ENCODE measurements at places on chromosomes 11 and 22.

DNA sequence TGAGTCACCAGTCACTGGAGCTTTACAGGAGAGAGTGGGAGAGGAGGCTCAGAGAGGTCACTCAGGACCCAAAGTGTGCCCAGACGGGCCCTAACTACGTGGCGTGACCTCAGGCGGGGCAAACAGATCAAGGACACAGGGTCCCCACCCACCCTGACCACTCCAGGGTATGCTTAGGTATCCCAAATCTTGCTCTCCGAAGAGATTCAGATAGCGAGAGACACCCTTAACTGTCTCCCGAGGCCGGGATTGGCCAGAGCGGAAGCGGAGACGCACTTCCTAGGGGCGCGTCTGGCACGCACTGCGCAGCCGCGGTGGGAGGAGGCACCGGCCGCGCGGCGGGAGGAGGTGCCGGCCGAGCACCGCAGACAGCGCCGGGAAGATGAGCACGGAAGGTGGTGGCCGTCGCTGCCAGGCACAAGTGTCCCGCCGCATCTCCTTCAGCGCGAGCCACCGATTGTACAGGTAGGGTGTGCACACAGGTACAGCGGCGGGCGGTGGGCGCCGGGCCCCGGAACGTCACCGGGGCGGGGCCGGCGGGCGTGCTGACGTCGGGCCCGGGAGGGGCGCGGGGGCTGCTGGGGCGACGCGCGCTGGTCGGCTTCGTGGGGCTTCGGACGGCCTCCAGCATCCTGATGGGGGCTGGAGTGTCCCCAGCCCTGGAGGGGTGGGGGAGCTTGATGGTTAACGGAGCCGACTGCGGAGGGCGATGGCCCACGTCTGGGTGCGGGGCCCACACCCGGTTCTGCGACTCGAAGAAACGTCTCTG is at the start of gene PTS:
PTS (plus strand) TSS at position 367 of the 769 bp plus-strand sequence; CDS start at position 383, 16 bp downstream.
- peak; percentile 93 for DNase-seq

GRCh38 chr11:120303004-120303637 is 22.0 kb upstream of the TLCD5 start:
- peak; percentile 12 for DNase-seq

DNA sequence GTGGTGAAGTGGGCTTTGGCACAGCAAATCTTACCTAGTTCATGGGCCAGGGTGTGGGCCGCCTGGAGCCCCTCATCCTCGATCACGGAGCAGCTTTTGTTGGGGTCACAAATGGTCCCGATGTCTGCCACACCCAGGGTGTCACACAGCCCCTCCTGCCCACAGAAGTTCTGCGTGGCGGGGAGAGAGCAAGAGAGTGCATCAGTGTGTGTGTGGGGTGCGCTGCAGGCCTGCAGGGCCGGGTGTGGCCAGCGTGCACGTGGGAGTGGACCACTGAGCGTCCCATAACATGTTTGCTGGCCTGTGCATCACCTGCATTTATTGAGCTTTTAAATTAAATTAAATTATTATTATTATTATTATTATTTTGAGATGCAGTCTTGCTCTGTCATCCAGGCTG is 11.5 kb downstream of the ADAMTS8 start:
- DNase-seq: no peak

DNA sequence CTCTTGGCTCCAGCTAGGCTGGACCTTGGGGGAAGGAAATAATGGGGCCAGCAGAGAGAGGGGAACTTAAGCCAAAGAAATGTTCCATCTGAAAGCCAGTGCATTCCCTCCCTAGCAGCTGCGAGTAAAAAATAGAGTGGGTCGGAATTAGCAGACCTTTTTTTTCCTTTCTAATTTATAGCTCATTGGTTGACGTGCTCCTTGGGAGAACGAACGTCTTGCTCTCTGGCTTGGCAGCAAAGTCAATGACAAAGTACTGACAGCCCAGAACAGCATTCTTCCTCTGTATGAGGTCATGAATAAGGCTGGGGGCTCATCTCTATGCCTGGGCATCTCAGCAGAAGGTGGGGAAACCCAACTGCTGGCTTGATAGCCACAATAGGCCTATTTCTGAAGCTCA is 65.0 kb downstream of the SEZ6L start:
- DNase-seq: no peak

DNA sequence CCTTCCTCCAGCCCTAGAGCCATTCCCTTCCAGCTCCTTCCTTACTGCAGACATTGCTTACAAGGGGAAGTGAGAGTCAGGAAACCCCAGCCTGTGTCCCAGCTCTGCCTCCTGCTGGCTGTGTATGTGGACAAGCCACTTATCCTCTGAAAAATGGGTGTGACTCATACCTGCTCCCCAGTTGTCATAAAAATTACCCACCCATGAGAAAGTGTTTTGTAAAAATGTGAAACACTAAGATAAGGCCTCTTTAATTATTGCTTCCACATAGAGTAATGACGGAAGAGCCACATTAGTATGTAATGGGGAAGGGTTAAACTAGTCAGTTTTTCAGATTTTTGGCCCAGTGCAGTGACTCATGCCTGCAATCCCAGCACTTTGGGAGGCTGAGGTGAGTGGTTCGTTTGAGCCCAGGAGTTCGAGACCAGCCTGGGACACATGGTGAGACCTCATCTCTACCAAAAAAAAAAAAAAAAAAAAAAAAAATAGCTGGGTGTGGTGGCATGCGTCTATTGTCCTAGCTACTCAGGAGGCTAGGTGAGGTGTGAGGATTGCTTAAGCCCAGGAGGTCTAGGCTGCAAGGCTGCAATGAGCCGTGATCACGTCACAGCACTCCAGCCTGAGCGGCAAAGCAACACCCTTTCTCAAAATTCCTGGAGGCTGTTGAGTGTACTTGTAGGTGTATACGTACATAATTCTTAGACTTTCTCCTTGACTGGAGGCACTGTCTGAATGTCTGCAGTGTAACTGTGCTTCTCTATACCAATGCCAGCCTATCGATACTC is 84.9 kb downstream of the CTTN start:
- peak; percentile 68 for DNase-seq

DNA sequence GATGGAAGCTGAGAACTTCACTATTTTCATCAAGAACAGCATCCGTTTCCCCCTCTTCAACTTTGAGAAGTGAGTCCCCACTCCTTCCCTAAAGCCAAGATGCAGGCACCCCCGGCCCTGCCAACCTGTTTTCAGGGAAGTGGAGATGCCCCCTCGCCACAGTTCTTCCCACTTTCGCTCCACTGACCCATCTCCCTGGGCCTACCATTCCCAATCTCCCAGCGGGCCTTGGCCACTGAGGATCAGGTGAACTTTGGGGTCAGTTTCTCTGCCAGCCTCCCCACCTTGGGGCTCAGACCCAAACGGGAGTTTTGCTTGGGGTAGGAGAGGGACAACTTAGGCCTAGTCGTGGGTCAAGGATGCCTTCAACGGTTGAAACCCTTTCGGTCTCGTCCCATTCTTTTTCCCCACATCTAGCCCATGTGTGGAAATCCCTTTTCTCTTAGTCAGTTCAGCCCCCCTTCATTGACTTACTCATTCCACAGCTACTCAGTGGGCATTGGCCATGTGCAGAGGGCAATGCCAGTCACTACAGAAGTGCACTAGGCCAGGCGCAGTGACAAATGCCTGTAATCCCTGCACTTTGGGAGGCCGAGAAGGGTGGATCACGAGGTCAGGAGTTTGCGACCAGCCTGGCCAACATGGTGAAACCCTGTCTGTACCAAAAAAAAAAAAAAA is 10.6 kb downstream of the P2RX3 start:
- no peak for DNase-seq

GRCh38 chr22:40716116-40716515 is 36.8 kb downstream of the MCHR1 start:
- no peak for DNase-seq

DNA sequence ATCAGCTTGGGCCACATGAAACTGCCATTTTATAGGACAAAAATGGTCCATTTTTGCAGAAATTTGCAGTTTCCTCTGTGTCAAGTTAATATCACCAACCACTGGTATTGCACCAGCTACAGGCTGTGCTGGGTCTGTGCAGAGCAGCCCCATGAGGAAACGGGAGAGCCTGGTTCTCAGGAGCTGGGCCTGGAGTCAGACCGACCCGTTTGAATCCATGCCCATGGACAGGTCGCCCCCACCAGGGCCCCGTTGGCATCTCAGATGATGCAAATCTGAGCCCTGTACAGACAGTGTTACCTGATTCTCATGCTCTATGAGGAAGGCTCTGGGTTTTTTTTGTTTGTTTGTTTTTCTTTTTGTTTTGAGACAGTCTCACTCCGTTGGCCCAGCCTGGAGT is 9.8 kb upstream of the SEC14L6 start:
- no peak for DNase-seq

DNA sequence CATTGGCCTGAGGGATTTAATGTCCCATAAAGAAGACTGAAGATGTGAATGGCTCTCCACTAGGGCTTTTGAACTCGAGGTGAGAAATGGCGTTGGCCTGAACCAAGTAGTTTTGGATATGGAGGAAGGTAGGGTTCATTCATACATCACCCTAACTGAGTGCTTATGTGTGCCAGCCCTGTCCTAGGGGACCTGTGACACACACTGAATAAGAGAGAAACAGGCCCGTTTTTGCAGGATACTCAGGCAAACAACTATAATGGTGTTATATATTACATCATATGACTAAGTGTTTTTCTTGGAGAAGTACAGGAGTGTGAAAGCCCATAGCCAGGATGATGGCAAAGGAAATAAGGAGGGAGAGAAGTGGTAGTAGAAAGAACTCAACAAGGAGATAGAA is 368.1 kb downstream of the TMEM135 start:
- no peak for DNase-seq

DNA sequence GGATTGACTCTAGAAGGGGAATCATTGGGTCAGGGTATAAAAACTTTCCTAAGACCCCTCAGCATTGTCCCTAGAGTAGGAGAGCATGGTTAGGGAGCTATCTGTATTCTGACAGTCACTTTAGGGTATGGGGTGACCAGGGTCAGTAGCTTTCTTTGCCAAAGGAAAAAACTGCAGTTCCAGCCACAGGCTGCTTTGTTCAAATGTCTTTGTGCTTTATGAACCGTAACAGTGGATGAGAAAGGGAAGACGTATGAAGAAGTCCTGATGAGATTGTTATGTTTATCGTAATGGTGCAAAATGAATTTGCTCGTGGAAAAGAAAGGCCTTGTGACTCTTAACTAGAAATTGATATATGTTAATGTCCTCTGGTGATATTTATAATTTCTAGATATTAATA is 30.0 kb downstream of the CYB5R2 start:
- no peak for DNase-seq

DNA sequence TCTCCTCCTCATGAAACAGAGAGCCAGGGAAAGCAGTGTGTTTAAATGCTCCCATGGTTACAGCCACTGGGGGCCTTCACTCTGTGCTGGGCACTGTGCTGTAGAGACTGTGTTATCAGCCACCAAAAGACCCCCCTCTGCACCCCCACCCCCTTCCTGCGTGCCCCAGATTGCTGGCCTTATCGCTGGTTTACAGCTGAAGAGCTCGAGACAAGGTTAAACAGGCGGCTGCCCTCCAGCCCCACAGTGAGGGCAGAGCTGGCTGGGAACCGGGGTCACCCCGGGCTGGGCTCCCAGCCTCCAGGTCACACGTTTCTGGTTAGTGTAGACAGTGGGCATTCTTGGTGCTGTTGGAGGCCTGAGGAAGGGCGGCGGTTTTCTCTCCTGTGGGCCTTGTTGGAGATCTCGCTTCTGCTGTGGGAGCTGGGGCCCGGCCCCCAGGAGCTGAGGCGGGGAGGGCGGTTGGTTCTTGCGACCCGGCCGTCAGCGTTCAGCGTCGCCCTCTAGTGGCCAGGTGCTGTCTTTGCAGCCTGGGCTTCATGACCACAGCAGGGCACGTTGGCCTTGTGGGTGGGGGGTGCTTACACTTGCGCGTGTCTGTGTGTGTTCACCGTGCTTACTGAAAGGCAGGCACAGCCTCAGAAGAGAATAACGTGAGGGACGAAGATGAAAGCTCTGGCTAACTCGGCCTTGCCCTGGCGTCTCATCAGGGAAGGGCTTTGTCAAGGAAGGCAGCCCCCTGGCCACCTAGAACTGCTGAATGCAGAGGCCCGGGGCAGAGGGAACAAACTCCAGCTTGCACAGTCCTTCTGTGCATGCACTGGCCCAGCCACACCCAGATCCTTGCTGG is 40.8 kb downstream of the TBC1D22A start:
- peak; percentile 85 for DNase-seq

- no peak for DNase-seq
These were observed 230.7 kb upstream of the CHORDC1 start for GRCh38 chr11:90453525-90453924.

DNA sequence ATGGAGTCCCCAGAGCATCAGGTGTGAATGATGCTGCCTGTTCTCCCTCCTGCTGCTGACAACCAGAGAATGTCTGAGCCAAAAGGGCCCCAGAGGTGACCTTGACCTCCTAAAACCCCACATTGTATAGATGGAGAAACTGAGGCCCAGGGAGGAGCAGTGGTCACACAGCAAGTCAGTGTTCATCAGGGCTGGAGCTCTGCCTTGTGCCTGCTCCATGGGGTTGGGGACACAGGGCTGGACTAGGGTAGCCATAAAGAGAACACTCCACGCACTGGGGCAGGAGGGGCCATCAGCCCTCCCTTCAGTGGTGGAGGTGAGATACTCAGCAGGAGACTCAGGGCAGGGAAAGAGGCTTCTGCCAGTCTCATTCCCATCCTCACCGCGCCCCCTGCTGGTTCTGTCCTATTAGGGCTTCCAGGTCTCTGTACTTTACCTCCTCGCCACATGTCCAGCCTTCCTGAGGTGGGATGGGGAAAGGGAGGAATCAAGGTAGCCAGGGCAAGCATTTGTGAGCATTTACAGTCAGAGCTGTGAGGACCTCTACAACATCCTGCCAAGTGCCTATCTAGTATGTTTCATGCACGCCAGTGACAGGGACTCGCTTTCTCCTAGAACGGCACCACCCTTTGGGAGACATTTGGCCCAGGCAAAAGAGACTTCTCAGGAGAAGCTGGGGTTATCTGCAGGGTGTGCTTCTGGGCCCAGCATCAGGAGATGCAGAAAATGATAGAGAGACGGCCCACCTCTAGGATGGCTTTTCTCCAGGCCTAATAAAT is 43.2 kb downstream of the NEU3 start:
- DNase-seq: peak; percentile 75

DNA sequence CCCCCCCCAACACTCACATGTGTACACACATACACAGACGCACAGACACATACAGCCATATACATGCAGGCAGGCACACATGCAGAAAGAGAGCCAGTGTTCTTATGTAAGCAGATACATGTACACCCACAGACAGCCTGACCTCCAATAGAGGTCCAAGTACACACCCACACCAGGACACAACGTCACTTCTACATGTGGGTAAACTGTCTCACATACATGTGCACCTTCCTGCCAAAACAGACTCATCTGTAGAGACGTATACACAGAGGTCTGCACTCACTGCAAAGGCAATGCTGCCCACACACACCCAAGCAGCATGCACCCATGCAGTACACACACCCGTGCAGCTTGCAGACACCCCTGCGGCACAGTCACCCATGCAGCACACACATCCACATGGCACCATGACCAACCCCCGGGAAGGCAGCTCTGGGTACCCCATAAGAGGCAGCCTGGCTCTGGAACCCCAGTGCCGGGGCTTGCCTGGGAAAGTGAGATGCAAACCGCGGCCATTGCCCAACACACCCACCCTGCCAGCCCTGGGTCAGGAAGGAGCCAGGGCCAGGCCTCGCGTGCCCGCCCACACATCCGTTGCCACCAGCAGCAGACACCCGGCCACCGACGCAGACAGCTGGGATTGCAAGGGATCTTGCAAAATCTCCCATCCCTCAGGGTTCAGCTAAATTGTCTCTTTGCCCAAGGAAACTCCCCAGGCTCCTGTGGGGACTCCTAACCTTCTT is 10.1 kb downstream of the CASTOR1 start:
- no peak for DNase-seq

GRCh38 chr11:62394825-62395538 is 23.9 kb upstream of the SCGB1A1 start:
- DNase-seq: peak; percentile 72

GRCh38 chr11:19903620-19904069 is 191.0 kb downstream of the NAV2 start:
- peak; percentile 34 for DNase-seq

Data from HuH-7 (cell line).